ENCODE measurements at places on chromosomes 4 and X. TPM values are rescaled to one million over a fixed set of nuclear protein-coding genes. Genes with fewer than 3 reads are reported as not detected.
A peak's percentile ranks its signal among the peaks of the same experiment; 100 is the strongest.

Gene COL4A5
- total RNA-seq: 5.6 TPM

Gene DUSP9
- not detected for total RNA-seq

Gene SH2D1A
- total RNA-seq: 0.32 TPM

Gene ZCCHC18
- total RNA-seq: 1.0 TPM

Gene SPACA5B
- total RNA-seq: not detected

- no peak for DNase-seq
Measured at GRCh38 chr4:7941111-7941964, 1.7 kb upstream of the AFAP1 start.

- no peak for DNase-seq
Measured at GRCh38 chr4:155809835-155810234, 51.0 kb downstream of the GUCY1B1 start.

DNA sequence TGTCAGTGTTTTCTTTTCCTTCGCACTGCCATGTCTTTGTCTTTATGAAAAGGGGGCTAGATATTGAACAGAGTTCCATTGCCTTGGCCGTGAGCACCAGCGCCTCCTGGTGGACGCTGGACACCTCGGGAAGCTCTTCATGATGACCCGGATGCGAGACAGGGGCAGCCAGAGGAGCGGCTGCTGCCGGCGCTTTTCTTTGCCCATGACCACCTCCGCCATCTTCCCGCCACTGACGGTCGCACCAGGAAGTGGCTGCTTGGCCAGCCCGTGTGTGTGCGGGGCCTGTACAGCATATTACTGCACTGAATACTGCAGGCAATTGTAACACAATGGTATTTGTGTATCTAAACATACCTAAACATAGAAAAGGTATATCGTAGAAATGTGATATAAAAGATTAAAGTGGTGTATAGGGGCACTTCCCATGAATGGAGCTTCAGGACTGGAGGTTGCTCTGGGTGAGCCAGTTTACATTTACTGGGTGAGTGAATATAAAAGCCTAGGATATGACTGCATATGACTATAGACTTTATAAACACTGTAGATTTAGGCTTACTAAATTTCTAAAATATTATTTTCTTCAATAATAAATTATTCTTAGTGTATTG, 15.8 kb upstream of the GRIA2 start:
- peak; percentile 56 for DNase-seq

DNA sequence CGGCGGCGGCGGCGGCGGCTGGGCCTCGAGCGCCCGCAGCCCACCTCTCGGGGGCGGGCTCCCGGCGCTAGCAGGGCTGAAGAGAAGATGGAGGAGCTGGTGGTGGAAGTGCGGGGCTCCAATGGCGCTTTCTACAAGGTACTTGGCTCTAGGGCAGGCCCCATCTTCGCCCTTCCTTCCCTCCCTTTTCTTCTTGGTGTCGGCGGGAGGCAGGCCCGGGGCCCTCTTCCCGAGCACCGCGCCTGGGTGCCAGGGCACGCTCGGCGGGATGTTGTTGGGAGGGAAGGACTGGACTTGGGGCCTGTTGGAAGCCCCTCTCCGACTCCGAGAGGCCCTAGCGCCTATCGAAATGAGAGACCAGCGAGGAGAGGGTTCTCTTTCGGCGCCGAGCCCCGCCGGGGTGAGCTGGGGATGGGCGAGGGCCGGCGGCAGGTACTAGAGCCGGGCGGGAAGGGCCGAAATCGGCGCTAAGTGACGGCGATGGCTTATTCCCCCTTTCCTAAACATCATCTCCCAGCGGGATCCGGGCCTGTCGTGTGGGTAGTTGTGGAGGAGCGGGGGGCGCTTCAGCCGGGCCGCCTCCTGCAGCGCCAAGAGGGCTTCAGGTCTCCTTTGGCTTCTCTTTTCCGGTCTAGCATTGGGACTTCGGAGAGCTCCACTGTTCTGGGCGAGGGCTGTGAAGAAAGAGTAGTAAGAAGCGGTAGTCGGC, 528 bp downstream of the FMR1 start:
- DNase-seq: peak; percentile 61

- no peak for DNase-seq
Measured at GRCh38 chr4:161496-162284, 37.4 kb downstream of the ZNF718 start.

DNA sequence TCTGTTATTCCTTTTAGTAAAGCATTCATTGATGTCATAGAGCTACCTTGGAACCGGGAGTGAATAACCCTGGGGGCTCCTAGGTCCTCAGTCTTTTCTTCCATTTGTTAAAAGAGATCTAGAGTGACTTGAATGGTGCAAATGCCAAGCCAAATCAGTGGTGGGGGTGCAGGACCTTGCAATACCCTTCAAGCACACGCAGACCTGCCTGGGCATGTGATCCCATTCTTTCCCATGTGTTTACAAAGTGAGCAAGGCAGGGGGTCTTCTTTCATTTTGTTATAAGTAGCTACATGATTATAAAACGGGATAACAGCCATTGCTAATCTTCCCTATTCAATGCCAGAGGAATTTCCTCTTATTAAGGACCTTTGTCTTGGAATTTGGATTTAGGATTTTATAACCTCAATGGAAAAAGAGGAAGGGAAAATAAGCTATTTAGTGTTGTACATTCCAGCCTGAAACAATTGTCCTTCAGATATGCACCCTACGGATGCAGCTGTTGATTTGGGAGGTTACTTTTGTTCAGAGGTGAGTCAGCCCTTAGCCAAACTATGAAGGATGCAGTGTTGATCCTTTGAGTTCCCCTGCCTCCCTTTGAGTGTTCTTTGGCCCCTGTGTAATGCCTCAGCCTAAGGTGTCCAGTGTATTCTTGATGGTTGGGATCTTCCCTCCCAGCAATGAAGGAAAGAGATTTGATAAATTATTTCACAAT, 623.8 kb upstream of the HTR2C start:
- no peak for DNase-seq

GRCh38 chrX:16113978-16114565, 9.3 kb upstream of the GRPR start:
- DNase-seq: no peak

DNA sequence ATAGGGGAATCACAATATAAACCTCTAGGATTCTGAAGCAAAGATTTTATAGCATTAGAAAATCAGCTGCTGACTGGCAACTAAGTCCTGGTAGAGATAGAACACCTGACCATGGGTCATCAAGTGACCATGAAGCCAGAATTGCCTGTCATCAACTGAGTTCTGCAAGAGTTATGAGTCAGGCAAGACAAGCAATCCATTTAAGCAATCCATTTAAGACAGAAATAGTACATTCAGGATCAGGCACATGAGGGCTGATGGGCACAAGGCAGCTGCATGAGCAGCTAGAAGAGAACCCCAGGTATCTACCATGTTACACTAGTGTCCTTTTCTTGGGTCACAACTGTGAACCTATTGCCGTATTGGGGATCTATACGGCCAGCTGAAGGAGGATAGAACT, 98.9 kb downstream of the SPRY1 start:
- no peak for DNase-seq

DNA sequence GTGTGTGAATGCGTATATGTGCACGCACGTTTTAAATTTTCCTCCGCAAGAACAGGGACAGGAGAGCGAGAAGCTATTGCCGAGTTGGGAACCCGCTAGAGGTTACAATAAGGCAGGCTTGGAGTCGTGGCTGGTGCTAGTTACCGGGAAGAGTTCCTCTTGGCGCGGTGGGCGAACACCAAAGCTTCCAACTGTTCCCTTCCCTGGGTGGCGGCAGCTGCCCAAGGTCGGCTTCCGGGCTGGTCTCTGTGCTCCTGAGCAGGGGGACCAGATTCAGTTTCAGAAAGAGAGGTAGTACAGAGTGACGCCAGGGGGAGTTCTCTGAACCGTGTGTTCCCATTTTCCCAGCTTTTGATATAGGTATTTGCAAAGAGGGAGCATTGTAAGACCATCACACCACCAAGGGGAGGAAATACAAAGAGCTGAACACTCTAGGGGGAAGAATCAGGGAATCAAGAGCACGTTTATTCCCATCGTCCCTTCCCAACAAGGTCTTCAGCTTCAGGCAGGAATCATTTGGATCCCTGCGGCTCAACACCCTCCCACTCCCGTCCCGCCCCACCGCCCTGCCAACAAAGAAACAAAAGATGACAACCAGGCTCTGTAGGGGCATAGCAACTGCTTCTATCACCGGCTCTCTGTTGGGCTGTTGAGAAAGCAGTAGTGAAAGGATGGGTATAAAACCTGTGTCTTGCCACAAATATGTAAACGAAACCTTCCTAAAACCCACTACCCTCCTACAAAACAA, 113.6 kb upstream of the TEX13C start:
- DNase-seq: no peak

GRCh38 chr4:188194421-188194820, 55.2 kb downstream of the TRIML1 start:
- DNase-seq: no peak

DNA sequence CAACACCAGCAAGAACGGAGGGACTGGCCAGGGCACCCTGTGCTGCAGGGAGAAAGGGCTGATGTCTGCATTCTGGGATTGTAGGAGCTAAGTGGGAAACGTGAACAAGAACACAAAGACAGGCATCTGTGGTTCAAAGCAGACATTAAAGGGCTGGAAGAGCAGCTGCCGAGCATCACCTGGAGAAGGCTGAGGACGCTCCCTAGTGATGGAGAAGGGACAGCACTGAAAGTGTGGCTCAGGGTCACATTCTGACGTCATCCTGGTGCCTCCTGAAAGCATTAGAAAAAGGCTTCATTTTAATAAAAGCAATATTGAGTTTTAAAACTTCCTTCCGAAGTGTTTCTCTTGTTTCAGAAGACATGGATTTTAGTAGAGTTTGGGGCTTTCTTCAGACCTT, 62.3 kb downstream of the CLDN22 start:
- no peak for DNase-seq

Measured in mucosa of descending colon (tissue), 3 donors.